ENCODE measurements at places on chromosomes 12 and 14.

DNA sequence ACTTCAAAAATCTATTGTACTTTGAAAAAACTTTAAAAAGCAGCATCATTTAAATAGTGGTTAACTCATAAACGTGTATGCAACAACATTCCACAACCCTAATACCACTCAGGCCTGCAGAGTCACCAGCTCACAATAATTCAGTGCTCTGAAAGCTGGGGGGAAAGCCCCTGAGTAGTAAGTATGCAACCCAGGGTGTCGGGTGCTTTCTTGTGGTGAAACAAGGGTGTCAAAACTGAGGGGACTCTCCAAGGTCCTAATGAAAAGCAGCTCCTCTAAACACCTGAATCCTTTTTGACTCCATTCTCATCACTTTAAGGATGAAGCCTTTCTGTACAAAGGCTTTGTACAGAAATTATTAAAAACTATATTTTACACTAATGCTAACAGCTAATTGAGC is 33.7 kb downstream of the FGFR1OP2 start:
- peak; percentile 24 for DNase-seq

DNA sequence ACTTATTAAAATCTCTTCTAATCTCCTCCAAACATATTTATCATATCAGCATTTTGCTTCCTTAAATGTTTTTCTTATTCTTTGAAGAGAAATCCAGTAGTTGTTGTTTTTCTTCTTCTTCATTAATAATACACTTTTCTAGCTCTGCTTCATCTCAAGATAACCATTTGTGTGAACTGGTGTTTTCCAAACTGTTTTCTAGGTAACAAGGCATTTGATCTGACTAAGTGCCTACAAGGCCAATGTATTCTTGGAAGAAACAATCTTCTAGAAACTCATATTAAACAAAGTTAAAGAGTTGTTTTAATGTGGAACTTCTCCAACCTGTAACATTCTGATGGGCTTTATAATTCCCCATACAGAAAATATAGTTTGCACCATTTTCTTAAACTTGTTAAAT is 30.8 kb upstream of the IFNG start:
- no peak for DNase-seq

DNA sequence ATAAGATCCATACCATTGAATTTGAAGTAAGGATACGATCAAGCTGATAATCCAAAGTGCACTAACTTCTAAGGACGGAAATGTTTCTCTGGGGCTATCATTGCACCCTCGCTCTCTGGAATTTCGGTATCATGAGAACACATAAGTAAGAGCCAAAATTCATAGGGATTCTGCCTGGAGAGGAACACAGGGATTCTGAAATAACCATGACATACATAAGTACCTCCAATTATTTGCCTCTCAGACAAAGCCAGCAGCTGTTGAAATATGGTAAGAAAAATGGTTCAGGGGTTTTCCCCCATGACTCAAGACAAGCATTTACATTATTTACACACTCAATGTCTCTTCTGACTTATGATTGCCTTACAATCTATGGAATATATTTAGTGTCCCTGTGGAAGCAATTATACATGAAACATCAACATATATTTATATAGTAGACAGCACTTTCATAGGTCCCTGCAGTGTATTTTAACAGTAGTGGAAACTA is 1123.6 kb upstream of the SEL1L start:
- DNase-seq: no peak

- no peak for DNase-seq
Measured at GRCh38 chr12:47343684-47344567, 264.2 kb upstream of the AMIGO2 start.

- no peak for DNase-seq
Measured at GRCh38 chr14:81632157-81632556, 98.5 kb upstream of the SEL1L start.

- no peak for DNase-seq
Measured at GRCh38 chr14:72600551-72601330, 293.2 kb downstream of the DPF3 start.

GRCh38 chr14:35827678-35828472 is 1.7 kb downstream of the BRMS1L start:
- DNase-seq: no peak

DNA sequence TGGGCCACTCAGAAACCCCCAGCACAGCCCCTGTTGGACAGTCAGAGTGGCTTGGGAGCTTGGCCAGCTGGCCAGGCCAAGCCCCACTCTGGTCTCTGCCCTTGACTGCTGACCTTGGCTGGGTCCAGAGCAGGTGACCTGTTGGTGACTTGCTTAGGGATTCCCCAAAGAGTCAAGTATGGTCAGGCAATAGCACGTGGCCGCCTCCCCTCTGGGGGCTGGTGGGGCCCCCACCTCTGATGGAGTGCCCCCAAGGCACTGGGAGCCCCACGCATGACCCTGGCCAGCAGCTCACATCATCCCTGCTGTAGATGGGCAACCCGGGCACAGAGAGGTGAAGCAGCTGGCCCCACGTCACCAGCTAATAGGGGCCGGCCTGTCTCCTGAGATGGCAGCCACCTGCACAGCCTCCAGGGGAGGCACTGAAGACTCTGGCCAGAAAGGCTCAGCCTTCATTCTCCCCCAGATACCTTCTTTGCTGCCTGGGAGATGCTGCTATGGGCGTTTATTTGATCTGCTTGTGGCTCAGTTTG is 1.8 kb downstream of the CCDC197 start:
- no peak for DNase-seq

DNA sequence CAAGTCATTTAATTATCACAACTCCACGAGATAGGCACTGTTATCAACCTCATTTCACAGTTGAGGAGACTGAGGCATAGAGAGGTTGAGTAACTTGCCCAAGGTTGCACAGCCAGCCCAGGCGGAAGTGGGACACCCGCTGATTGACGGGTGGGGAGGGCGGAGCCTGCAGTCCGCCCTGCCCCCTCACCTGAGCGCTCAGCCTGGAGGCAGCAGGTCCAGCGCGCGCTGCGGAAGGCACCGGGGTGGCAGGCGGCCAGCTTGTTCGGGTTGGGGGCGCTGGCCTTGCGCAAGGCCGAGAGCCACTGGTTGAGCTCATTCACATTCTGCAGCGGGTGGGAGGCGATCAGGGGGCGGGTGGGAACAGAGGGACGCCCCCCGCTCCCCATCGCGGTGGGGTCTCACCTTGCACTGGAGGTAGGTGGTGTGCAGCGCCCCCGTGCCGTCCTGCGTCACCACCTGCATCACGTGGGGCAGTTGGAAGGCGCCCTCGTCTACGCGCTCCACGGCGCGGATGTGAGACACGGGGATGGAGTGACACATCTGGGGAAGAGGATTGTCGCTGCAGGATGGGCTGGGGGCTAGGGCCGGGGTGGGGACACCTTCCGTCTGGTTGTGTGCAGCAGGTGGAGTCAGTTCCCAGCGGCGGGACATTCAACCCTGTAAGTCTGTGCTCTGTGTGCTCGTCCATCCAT is 31.7 kb downstream of the RASAL1 start:
- peak; percentile 14 for DNase-seq

DNA sequence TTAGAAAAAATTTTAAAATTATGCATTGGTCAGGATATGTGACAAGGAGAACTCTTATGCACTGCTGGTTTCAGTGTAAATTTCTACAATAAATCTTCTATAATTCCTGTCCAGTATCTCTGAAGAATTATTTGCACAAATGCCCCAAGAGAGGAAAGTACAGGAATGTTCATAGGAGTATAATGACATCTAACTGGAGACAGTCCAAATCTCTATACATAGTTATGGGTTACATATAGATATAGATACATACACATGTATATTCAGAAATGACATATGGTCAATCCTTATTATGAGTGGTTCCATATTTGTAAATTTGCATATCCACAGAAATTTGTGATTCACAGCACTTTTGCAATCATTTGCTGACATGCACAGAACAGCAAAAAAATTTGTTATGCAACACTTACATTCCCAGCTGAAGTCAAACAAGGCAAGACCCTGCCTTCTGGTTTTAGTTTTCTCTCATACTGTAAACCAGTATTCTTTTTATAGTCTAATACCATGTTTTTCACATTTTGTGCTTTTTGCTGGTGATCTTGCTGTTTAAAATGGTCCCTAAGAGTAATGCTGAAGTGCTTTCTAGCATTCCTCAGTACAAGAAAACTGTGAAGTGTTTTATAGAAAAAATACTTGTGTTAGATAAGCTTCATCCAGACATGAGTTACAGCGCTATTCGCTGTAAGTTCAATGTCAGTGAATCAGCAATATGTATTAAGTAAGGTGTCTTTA is 103.8 kb downstream of the SLC16A7 start:
- DNase-seq: no peak

DNA sequence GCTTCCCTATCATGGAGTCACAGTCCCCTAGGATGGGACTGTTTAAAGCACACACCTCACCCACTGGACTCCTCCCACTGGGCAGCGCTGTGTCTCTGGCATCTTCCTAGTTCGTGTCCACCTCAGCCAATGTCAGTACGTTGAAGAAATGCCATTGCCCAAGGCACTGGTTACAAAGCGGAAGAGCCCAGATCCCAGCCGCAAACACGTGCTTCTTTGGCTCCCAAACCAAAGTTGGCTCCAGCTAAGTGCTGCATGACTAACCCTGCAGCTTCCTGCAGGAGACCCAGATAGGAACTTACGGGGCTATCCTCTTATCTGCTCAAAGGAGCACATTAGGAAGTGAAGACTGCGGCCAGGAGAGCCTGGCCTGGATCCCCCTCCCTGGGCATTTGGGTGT is 9.3 kb downstream of the SYNE3 start:
- no peak for DNase-seq

DNA sequence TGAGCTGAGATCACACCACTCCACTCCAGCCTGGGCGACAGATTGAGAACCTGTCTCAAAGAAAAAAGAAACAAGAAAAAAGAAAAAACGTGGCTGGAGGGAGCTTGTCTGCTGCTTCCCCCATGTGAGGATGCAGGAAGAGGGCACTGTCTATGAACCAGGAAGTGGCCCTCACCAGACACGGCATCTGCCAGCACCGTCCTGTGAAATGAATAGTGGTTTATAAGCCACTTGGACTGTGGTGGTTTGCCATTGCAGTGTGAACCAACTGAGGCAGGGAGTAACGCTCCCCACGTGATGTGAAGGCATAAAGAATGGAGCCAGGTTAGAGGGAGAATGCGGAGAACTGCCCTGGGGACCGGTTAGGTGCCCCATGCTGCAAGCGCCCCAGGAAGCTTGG is 4.5 kb upstream of the BRF1 start:
- DNase-seq: no peak

DNA sequence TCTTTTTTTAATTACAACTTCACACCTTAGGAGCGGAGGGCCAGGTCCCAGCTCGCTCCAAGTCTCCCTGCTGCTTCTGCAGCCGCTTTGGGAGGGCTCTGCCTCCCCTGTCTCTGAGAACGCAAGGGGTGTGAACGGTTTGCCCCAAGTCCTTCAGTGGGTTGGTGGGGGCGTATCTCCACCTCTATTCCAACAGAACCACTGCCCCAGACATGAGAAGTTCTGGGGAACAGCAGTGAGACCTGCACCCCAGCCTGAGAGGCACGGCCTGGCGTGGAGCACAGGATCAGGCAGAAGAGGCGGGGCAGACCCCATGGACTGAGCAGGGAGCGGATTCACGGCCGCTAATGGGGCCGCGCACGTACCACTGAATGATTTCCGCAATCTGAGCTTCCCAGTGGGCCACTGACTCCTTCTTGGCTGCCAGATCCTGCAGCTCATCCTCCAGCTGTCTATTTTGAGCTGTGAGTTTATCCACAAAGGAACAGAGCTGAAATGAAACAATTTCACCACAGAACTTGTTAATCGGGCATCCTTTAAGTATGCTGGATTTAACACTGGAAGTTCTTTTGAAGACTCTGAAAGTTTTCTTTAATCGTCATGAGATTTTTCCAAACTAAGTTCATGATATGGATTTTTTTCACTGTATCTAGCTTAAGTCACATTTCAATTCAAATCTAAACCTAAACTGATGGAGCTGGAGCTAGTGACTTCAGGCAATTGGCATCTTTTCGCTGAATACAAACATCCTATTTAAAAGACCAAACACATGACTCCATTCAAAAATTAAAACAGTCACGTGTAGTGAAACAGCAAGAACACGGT is 44.4 kb downstream of the AMN start:
- DNase-seq: no peak

DNA sequence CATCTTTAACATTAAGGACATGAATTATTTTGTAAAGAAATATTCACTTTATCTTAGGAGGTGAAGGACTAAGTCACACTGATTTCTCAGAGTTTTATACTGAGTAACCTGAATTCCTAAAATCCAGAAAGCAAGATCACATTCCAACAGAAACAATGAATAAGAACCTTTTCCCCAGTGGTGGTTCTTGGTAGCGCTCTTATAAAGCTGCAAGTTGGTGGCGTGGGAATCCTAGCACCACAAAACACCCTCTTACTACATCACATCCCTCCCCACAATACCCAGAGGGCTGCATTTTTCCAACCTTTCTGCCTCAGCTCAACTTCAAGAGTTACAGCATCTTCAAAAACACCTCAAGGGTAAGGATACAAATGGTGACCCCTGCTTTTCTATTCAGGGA is 44.0 kb upstream of the SMUG1 start:
- DNase-seq: no peak

GRCh38 chr12:123050331-123050831 is 69.9 kb downstream of the ARL6IP4 start:
- DNase-seq: no peak

- no peak for DNase-seq
Measured at GRCh38 chr14:25836636-25837035, 761.2 kb downstream of the NOVA1 start.

- no peak for DNase-seq
Measured at GRCh38 chr12:104976703-104977102, 9.4 kb upstream of the NOPCHAP1 start.

DNA sequence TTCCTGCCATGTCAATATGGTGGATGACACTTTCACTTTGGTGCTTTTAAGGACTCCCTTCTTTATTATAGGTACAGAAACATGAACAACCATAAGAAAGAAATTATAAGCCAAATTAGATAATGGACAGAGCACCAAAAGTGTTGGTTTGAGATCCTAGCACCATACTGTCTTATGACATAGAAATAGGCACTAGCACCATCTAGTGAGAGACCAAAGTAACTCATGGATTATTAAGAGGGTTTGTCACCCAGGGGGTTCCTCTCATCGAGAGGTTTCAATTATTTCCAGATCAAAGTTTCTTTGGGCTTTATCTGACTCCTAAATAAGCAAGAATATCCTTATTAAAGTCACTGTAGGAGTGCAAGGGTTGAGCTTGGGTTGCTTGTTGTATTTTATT is 153.0 kb upstream of the DIO2 start:
- no peak for DNase-seq

GRCh38 chr12:1115484-1116231 is 124.6 kb downstream of the ERC1 start:
- DNase-seq: no peak

GRCh38 chr14:95340201-95340697 is 20.5 kb upstream of the CLMN start:
- DNase-seq: no peak

DNA sequence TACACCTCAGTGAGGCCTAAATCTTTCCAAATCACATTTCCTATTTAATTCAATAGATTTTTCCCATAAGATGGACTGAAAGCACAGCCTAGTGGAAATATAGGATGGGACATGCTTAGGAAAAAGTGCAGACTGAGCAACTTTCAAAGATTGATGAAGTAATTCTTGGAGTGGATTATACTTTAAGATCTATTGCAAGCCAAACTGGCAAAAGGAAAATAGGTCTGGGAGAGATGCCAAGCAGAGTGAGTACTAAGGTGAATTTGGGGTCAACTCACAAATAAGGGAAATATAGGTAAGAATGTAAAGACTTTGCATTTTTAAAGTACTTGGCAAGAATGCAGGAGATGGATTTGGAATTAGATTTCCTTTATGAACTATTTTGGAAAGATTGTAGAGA is 170.2 kb upstream of the FOXG1 start:
- DNase-seq: no peak
